ENCODE measurements at places on chromosomes 7 and 10.

- DNase-seq: no peak
Measured at GRCh38 chr7:1501487-1502270, 2.5 kb downstream of the INTS1 start.

GRCh38 chr7:139675127-139676125 lies 102.4 kb downstream of the HIPK2 start:
- DNase-seq: peak; percentile 70

- DNase-seq: no peak
Measured at GRCh38 chr10:28668363-28669226, 8.7 kb upstream of the BAMBI start.

DNA sequence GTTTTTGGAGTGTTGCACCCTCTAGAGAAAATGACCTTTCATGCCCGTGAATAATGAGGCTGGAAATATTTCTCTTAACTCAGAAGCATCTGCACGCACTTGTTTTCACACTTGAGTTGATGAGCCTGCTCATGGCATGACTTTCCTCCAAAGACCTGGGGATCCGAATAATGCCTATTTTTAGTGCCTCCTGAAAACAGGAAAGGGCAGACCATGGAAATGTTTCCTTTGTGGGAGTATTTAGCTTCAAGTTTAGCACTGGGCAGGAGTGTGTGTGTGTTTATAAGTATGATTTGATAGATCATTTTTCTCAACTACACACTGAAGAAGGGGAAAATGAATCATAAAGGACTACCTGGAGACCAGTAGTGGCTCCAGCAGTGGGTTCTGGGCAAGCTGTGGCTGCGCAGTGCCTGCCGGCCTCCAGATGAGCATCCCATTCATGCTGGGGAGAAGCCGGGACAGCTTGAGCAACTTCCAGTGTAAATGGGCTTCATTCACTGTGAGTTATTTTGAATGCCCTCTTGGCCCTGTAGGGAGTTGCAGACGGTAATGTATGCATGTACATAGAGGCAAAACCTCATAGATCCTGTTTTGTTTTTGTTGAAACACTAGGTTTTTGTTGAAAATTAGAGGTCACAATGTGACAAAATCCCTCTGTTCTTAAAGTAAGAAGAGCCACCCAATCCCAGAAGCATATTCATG lies 117.8 kb upstream of the INSYN2A start:
- no peak for DNase-seq

DNA sequence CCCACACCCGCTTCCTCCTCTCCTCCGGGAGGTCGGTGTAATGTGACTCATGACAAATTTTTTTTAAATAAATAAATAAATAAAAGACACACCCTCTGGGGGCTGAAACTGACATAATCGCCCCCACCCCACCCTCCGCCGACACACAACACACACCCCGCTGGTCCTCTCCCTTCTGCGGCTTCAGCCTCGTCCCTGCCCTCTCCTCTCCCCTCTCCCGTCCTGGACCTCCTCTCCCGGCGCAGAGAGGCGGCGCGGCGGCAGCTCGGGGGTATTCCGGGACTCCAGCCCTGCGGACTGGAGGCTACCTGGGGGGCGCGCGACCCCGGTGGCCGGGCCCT lies 686 bp downstream of the ABI1 start:
- DNase-seq: peak; percentile 23

DNA sequence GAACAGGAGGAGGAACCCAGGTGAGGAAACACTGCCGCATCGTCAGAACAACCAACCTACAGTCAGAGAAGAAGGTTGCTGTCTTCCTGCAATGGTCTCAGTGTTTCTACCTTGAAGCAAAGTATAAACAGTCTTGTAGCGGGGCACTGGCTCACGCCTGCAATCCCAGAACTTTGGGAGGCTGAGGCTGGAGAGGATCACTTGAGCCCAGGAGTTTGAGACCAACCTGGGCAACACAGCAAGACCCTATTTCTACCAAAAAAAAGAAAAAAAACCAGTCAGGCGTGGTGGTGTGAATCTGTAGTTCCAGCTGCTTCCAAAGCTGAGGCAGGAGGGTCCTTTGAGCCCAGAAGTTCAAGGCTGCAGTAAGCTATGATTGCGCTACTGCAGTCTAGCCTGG lies 23.4 kb downstream of the SNX8 start:
- no peak for DNase-seq

GRCh38 chr7:120421151-120421651 lies 148.2 kb downstream of the KCND2 start:
- DNase-seq: no peak
